NCI-H1436 treated with DMSO at 0.1 percent for 48 hours (cell line): ENCODE measurements at places on chromosomes 13 and 19.

DNA sequence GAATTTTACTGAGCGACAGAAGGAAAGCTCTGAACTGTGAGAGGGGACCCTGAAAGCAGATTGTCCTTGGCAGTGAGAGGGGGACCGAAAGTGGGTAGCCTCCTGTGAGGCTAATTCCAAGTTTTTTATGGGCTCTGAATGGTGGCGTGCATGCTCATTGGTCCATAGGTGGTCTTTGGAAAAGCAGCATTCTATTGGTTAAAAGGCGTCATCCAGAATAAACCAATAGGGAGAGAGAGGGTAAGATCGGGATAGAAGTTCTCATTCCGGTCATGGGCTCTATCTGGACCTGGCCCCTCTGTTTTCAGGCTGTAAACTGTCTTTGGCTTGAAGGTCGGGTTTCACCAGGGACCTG is 539.8 kb upstream of the PCDH9 start:
- no peak for DNase-seq

DNA sequence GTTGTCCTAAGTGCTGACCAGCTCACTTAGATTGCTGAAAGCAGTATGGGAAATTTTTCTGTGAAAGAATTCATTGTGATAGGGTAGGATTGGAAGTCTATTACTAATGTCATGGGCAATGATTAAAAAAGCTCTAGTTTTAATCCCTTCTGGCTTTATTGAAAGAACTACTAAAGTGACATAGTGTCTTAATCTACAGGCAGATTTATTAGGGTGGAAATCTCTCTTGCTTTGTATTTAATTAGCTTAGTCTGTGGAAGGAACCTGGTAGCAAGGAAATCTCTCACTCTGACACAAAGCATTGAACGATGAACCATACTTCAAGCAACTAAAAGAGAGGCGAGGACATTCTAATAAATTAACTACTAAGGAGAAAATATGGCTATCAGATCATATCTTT is 1029.2 kb upstream of the PCDH20 start:
- DNase-seq: no peak

- no peak for DNase-seq
Measured at GRCh38 chr13:76672420-76672819, 213.8 kb downstream of the KCTD12 start.

- DNase-seq: no peak
Measured at GRCh38 chr13:75621147-75621546, 15.0 kb upstream of the LMO7 start.

DNA sequence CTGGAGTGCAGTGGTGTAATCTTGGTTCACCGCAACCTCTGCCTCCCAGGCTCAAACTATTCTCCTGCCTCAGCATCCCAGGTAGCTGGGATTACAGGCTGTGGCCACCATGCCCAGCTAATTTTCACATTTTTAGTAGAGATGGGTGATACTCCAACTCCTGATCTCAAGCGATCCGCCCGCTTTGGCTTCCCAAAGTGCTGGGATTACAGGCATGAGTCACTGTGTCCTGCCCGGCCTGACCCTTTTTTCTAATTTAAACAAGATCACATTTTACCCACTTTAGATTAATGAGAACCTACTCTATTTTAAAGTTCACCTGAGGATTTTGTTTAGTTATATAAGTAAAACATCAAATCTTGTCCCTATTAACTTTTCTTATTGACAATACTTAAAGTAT is 91.8 kb upstream of the POSTN start:
- no peak for DNase-seq

DNA sequence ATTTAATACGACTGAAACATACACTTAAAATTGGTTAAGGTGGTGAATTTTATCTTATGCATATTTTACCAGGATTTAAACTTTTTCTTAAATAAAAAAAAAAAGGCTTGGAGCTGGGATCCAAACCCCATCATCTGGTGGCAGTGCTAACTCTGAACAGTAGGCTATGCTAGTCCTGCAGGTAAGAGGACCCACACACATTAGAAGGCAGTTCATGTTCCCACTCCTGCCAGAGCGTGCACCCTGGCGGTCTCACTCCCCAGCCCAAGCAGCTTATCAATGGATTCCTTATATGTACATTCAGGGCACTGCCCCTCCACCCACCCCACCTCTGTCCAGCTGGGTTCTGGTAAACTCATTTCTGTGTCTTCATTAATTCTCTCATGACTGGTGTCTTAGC is 31.3 kb upstream of the CEBPA start:
- DNase-seq: no peak

GRCh38 chr19:46386996-46387712 is 26.2 kb downstream of the CCDC8 start:
- no peak for DNase-seq

DNA sequence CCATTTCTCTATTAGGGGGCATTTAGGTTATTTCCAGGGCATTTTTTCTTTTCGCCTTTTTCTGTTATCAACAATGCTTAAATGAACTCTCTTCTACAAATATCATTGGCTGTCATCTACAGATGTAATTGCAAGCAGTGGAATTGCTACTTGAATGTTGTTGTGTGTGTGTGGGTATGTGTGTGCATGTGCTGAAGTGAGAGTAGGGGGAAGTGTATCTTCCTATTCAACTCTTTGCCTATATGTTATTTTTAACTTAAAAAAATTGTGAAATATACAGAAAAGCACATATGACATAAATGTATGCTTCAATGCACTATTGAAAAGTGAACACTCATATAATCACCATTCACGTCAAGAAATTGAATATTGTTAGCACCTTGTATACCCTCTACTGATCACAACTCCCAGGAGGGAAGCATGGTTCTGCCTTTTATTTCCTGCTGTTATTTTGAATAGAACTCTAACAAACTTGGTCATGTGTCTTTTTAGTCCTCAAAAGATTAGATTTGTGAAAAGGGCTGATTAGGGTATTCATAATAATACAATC is 24.7 kb downstream of the WDFY2 start:
- no peak for DNase-seq

- no peak for DNase-seq
Measured at GRCh38 chr13:50873467-50873866, 30.0 kb upstream of the DLEU7 start.

DNA sequence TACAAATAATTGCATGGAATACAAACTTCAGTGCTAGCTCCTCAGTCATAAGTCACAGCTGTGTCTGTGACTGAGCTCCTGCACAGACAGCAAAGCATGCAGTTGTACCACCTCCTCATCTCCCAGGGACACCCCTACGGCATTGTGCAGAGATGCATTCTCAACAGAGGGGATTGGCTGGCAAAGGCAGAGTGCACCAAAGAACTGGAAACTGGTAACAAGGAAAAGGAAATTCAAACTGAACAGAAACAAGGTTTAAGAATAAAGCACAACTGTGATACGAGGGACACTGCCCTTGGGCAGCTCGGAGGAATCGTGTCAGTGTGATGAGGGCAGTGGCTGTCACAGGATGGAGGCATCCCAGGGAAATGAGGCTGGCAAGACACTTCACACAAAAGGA is 126.1 kb upstream of the SOX1 start:
- DNase-seq: no peak

- DNase-seq: no peak
Measured at GRCh38 chr13:27621116-27621365, 651 bp upstream of the POLR1D start.

GRCh38 chr13:97540696-97541095 is 106.7 kb downstream of the RAP2A start:
- no peak for DNase-seq

- no peak for DNase-seq
Measured at GRCh38 chr13:39385621-39386231, 217.3 kb downstream of the LHFPL6 start.

DNA sequence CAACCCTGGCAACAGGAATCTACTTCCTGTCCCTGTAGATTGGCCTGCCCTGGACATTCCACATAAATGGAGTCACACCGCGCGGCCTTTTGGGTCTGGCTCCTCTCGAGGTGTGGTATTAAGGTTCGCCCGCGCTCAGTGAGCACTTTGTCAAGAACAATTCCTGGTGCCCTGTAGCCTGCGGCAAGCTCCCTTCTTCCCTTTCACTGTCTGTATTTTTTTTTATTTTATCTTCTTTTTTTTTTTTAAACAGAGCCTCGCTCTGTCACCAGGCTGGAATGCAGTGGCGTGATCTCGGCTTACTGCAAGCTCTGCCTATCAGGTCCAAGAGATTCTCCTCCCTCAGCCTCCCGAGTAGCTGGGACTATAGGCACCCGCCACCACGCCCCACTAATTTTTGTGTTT is 28.3 kb downstream of the PEX11G start:
- DNase-seq: no peak

DNA sequence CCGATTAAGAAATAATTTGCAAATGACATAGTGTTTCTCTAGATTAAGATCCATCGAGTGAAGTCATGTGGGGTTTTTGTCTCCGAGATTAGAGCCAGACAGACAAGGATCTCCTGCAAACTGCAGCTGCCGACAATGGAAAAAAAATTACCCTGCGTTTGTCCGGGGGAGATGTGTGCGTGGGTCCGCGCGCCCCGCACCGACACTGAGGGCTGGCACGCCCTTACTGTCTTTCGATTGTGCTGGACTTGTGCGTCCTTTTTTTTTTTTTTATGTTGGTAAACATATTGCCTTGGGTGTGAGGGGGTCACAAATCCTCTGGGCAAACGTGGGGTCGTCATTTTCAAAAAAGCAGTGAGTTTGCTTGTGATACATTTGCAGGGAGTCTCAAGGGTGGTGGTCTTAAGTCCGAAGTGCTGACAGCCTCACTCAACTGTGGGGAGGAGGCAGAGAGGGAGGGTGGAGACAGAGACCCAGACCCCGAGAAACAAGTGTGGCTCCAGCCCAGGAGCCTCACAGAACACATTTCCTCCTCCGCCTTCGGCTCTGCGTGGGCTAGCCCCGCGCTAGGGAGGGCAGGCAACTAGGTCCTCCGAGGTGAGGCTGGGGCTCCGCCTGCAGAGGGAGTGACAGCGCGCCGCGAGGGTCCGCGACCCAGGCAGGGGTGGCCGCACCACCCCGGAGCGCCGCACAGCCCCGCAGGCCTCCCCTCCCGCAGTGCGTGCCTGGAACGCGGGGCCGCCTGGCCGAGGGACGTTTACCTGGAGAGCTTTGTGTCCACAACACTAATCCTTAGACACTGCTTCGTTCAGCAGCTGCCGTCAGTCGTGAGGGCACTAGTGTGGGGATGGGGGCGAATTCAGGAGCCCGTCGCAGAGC is 11.7 kb upstream of the SOX1 start:
- no peak for DNase-seq

DNA sequence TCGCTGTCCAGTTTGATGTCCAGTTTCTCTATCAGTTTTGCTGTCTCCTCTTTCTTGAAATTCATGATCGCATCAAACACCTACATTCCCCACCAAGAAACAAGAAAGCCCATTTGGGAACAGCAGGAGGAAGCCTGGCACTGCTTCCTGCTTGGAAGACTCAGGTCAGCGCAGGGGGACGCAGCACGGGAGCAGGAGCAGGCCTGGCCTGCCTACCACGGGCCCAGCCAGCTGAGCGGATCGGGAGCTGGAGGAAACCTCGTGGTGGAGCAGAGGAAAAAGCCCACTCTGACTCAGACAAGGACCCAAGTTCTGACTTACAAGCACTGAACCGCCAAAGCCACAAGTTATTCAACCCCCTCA is 3.9 kb downstream of the EEF2 start:
- no peak for DNase-seq

DNA sequence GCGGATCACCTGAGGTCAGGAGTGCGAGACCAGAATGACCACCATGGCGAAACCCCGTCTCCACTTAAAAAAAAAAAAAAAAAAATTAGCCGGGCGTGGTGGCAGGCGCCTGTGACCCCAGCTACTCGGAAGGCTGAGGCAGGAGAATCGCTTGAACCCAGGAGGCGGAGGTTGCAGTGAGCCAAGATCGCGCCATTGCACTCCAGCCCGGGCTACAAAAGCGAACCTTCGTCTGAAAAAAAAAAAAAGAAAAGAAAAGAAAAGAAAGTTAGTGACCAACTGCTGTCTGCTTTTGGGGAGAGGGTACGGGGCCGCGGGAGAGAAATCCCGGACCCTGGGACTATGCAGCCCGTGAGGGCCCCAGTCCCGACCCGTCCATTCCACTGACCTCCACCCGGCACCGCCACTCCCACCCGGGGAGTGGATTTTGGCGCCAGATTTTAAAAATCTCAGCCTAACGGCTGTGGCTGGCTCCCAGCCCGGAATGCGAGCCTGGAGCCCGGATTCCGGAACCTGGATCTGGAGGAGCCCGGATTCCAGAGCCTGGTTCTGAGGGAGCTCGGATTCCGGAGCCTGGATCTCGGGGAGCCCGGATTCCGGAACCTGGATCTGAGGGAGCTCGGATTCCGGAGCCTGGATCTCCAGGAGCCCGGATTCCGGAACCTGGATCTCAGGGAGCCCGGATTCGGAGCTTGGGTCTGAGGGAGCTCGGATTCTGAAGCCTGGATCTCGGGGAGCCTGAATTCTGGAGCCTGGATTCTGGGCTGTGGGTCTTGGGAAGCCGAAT is 6.1 kb upstream of the LMNB2 start:
- DNase-seq: no peak

DNA sequence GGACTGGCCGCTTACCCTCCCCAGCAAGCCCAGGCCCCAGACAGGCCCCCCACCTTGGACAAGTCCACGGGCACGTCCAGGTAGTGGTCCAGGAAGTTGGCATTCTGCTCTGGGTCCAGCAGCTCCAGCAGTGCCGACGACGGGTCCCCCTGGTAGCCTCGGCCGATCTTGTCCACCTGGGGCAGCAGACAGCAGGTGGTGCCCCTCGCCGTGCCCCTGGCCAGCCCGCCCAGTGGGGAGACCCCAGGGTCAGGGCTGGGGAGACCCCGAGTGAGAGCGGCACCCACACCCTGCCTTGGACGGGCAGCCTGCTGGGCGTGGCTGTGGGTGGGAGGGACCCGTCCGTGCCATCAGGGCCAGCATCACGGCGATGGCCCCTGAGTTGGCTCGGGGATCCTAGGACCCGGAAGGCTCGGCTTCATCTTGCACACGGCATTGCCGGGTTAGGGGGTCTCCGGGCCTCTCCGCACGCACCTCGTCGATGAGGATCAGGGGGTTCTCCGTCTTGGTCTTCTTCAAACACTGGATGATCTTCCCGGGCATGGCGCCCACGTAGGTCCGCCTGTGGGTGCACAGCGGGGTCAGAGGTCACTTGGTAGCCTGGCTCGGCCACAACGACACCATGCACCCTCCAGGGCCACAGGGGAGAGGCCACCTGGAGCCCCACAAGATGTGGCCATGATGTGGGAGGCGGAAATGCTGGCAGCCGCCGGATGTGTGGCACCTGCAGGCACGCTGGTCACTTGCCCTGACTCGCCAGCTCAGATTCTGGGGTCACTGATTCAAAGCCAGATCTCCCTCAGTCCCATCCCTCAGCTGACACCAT is 6.3 kb downstream of the RPL36 start:
- DNase-seq: no peak

- no peak for DNase-seq
Measured at GRCh38 chr13:28636677-28637317, 22.1 kb upstream of the POMP start.

GRCh38 chr13:43316281-43316680 is 292.9 kb downstream of the DNAJC15 start:
- no peak for DNase-seq

GRCh38 chr13:35977060-35977459 is 154.1 kb downstream of the DCLK1 start:
- no peak for DNase-seq
